Lung (tissue), 17 donors: ENCODE measurements at places on chromosomes 16 and 17.
A peak's percentile ranks its signal among the peaks of the same experiment; 100 is the strongest.

DNA sequence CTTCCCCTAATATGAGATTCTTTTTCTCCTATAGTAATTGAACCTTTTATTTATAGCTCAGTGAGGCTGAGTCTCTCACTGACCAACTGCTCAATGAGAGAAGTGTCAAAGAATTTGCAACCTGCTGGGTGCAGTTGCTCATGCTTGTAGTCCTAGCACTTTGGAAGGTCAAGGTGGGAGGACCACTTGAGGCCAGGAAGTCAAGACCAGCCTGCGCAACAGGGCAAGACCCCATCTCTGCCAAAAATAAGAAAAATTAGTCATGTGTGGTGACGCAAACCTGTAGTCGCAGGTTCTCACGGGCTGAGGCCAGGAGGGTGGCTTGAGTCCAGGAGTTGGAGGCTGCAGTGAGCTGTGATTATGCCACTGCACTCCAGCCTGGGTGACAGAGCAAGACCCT lies 30.9 kb upstream of the CRYBA1 start:
- H3K4me1 ChIP-seq = no peaks in the 10 kb centered on the region
- no peak overlapping the region for H3K27ac ChIP-seq
- H3K4me3 ChIP-seq = no peak overlapping the region
- H3K36me3 ChIP-seq = no peaks in the 10 kb centered on the region

DNA sequence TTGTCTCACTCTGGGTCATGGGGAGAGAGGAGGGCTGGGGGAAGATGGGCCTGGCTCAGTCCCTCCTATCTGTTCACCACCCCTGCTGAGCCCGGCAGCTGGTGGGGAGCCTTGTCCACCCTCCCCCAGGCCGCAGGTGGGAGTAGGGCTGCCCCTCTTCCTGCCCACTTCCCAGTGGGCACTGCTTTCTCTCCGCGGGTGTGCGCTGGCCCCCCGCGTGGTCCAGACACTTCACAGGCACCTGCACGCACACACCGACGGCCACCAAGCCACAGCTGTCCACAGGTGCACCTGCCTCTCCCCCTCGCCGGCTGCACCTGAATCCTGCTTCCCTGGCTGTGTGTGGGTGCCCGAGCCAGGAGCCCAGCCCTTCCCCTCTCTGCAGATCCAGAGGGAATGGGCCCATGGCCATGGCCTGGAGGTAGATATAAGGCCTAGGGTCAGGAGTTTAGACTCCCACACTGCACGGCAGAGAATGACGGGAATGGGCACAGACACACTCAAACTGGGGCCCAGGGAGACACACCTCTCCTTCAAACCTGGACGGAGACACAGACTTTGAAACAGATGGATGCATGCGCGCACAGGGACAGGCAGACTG lies 2.0 kb downstream of the NHERF2 start:
- H3K27me3 ChIP-seq = no peaks in the 10 kb centered on the region
- H3K27ac ChIP-seq = peak overlapping the region; percentile 65
- peak overlapping the region; percentile 54 for H3K4me3 ChIP-seq
- no peaks in the 10 kb centered on the region for H3K36me3 ChIP-seq
- peaks cover 27% of the 10 kb centered on the region for H3K4me1 ChIP-seq
- no peak for DNase-seq

- no peak for DNase-seq
- H3K4me3 ChIP-seq = no peak overlapping the region
- H3K4me1 ChIP-seq = no peaks in the 10 kb centered on the region
These were observed 143.4 kb upstream of the MYOCD start for GRCh38 chr17:12522336-12522735.

GRCh38 chr17:68849673-68850610 lies 105.2 kb downstream of the ABCA8 start:
- H3K36me3 ChIP-seq = no peaks in the 10 kb centered on the region
- H3K27me3 ChIP-seq = no peaks in the 10 kb centered on the region
- peaks cover 29% of the 10 kb centered on the region for H3K4me1 ChIP-seq

- H3K27me3 ChIP-seq = no peaks in the 10 kb centered on the region
- no peak overlapping the region for H3K4me3 ChIP-seq
These were observed 17.8 kb downstream of the GJD3 start for GRCh38 chr17:40346765-40347158.

- peak; percentile 98 for DNase-seq
- no peak overlapping the region for H3K4me3 ChIP-seq
- no peak overlapping the region for H3K27ac ChIP-seq
- H3K36me3 ChIP-seq = no peaks in the 10 kb centered on the region
These were observed 2.0 kb upstream of the C17orf99 start for GRCh38 chr17:78144147-78144719.

GRCh38 chr17:81090361-81091136 lies 55.6 kb downstream of the BAIAP2 start:
- H3K4me3 ChIP-seq = no peak overlapping the region
- peak; percentile 60 for DNase-seq
- H3K4me1 ChIP-seq = peaks cover 16% of the 10 kb centered on the region
- peak overlapping the region; percentile 75 for H3K27ac ChIP-seq
- no peaks in the 10 kb centered on the region for H3K36me3 ChIP-seq
- no peaks in the 10 kb centered on the region for H3K27me3 ChIP-seq

GRCh38 chr17:74971069-74971841 lies 1.3 kb downstream of the HID1 start:
- H3K4me3 ChIP-seq = peak overlapping the region; percentile 71
- no peak overlapping the region for H3K27ac ChIP-seq
- no peaks in the 10 kb centered on the region for H3K4me1 ChIP-seq
- no peaks in the 10 kb centered on the region for H3K36me3 ChIP-seq
- DNase-seq = no peak
- peaks cover 14% of the 10 kb centered on the region for H3K27me3 ChIP-seq

GRCh38 chr17:33338242-33338641 lies 45.1 kb upstream of the ASIC2 start:
- no peak overlapping the region for H3K4me3 ChIP-seq
- H3K36me3 ChIP-seq = no peaks in the 10 kb centered on the region
- no peak for DNase-seq
- no peak overlapping the region for H3K27ac ChIP-seq
- H3K4me1 ChIP-seq = no peaks in the 10 kb centered on the region

DNA sequence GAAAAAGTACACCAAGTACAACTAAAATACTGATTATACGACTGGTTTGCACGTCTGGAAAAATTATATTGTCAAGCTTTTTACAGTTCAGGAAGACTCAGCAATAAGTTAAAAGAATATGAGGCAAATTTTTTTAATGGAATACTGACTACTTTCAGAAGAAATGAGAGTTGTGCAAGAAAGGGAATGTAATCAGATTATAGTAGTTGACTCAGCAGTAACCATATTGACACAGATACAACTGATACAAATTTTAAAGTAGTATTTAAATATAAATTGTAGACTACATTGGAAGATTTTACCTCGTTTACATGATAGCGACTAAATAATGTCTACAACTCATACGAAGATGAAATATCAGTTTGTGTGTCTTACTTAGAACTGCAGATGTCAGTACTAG lies 16.7 kb downstream of the ASGR2 start:
- H3K27me3 ChIP-seq = no peaks in the 10 kb centered on the region
- H3K36me3 ChIP-seq = no peaks in the 10 kb centered on the region
- DNase-seq = no peak

DNA sequence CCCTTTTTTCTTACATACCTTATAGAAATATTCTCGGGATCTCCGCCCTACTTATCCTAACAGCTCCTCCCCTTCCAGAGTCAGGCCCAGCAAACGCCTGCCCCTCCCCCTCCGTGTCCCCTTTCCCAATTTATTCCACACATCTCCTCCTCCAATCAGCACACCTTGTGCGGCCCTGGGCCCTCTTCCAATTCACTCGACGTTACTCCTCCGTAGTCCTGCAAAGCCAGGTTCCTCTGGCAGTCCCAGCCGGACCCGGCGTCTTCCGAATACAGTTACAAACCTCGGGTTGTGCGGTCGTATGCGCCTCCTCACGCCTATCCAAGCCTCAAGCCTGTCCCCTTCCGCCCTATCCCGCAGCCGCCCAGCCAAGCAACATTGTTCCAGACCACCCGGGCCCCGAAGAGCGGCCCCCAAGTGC lies 677 bp downstream of the CBX1 start:
- H3K27ac ChIP-seq = peak overlapping the region; percentile 79
- no peaks in the 10 kb centered on the region for H3K36me3 ChIP-seq
- peak overlapping the region; percentile 55 for H3K4me3 ChIP-seq
- DNase-seq = peak; percentile 84
